ENCODE measurements at places on chromosomes 5 and 9.

DNA sequence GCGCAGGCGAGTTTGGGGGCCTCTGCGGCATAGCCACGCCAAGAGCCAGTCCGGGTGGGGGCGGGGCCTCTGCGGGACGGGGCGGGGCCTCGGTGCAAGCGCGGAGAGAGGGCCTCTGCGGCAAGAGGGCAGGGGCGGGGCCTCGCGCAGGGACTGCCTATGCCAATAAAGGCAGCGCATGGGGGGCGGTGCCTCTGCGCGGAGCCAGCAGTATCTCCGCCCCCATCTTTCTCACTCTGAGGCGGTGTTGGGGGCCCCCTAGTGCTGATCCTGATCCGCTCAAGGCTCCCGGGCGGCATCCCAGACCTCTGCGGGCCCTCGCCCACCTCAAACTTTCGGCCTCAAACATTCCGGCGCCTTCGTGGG, 9.2 kb upstream of the GPRIN1 start:
- no peak for DNase-seq

- DNase-seq, result no peak
Measured at GRCh38 chr5:66814146-66814991, 218.2 kb downstream of the MAST4 start.

DNA sequence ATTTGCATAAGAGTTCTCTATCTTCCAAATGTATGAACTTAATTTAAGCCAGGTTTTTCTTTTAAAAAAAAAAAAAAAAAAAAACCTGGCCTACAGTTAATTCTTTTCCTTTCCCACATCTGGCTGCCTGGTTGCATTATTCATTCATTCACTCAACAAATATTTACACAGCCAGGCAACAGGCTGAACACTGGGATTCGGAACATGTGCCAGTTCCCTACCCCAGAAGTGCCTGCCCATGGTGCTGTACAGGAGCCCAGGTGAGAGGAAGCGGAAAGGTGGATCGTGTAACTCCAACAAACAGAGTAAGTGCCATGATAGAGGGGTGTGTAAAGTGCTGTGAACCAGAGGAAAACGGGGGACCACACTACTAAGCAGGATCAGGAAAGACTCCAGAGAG, 93.6 kb downstream of the CDK5RAP2 start:
- no peak for DNase-seq

- no peak for DNase-seq
Measured at GRCh38 chr5:103444333-103445038, 118.1 kb downstream of the NUDT12 start.

DNA sequence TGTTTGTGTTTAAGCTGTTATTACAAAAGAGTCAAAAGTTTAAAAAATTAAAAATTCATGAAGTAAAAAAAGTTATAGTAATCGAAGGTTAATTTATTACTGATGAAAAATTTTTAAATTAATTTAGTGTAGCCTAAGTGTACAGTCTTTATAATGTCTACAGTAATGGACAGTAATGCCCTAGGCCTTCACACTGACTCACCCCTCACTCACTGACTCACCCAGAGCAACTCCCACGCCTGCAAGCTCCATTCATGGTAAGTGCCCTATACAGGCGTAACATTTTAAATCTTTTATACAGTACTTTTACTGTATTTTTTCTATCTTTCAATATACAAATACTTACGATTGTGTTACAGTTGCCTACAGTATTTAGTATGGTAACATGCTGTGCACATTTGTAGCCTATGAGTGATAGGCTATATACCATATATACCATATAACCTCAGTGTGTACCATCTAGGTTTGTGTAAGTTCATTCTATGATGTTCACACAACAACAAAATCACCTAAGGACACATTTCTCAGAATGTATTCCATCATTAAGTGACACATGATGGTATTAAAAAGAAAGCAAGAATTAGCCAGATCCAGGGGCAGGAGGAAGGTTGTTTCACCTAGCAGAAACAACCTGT, 40.1 kb downstream of the DCAF10 start:
- no peak for DNase-seq
